ENCODE measurements at places on chromosomes 2 and 18.
A peak's percentile ranks its signal among the peaks of the same experiment; 100 is the strongest.

GRCh38 chr2:218229851-218230250 is 12.9 kb downstream of the ARPC2 start:
- no peak for DNase-seq

GRCh38 chr2:135952891-135953290 is 32.5 kb downstream of the DARS1 start:
- peak; percentile 33 for DNase-seq

DNA sequence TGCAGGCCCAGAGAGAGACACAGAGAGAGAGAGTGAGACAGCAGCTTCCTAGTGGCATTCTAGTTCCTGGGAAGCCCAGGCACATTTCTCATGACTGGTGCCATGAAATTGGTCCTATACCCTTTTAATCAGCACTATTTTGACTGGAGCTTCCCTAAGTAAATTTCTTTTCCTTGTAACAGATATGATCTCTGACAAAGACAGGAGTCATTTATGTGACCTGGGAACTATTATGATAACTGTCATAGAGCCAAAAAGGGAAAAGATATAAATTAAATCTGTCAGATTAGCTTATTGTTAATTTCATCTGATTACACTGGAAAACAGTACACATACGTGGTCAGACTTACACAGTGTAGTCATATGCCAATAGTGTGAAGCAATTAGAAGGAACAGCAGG is 161.3 kb upstream of the HNRNPA3 start:
- DNase-seq = no peak

- DNase-seq = no peak
These were observed 267.8 kb downstream of the TSN start for GRCh38 chr2:122023059-122023864.

- no peak for DNase-seq
These were observed 676.5 kb upstream of the FSHR start for GRCh38 chr2:49830846-49831245.

- DNase-seq = no peak
These were observed 287.4 kb upstream of the TCF4 start for GRCh38 chr18:55875371-55875901.

DNA sequence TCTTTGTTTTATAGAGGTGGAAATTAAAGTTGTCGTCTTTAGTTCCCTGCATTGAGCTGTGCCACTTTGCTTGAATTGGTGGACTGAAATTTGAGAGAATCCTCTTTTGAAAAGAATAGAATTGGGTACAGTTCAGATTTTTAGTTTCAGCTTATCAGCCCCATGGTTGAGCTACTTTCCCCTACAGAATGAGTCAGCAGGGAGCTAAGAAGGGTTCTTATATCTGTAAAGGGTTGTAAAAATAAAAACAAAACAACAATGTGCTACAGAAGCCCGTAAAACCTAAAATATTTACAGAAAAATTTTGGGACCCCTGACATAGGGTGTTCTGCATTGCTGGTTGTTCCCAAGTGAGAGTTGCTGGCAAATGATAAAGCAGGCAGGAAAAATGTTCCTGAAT is 12.6 kb downstream of the SLC20A1 start:
- no peak for DNase-seq

DNA sequence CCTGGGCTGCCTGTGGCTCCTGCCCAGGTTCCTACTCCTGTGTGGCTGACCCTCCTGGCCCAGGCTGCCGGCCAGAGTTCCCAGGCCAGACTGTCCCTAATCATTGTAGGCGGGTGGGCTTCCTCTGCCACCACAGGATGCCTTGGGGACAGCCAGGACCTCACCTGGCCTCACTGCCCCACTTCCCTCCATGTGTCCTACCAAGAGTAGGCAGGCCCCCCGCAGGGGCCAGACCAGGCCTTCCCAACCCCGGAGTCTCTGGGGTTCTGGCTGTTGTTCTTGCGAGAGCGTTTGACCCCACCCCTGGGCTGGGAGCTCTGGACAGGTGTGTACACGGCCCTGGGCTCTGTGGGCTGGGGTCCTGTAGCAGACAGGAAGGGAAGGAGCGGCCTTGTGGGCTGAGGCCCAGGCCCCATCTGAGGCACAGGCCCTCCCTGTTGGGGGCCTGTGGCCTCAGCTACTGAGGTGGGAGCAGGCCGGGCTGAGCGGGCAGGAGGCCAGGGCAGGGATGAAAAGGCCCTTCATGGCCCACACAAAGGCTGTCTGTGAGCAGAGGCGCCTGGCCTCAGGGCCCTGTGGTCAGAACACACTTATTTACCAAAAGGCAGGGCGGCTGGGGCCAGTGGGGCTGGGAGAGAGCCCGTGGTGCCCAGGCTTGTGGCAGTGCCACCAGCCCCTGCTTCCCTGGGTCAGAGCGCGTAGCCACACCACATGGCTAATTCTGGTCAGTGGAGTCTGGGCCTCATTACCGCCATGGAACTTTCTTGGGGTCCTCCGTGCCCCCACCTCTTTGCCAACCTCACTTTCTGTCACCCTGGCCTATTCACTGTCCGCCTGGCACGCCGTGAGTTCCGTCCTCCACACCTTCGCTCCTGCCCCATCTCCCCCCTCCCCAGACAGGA is 2.0 kb downstream of the SNORC start:
- no peak for DNase-seq
